Activated T-cell treated with anti-CD3 and anti-CD28 coated beads, Interleukin-2, amount 50 U/mL, for 72 hours (primary cell): ENCODE measurements at places on chromosomes 3 and 15. TPM values are rescaled to one million over a fixed set of nuclear protein-coding genes. Genes with fewer than 3 reads are reported as not detected.

IQCF5 gene
- not detected for total RNA-seq

TRIM42 gene
- total RNA-seq: not detected

SOX2 gene
- total RNA-seq: 0.16 TPM

- DNase-seq: no peak
Measured at GRCh38 chr3:112813723-112814171, 32.9 kb downstream of the CD200R1L start.

DNA sequence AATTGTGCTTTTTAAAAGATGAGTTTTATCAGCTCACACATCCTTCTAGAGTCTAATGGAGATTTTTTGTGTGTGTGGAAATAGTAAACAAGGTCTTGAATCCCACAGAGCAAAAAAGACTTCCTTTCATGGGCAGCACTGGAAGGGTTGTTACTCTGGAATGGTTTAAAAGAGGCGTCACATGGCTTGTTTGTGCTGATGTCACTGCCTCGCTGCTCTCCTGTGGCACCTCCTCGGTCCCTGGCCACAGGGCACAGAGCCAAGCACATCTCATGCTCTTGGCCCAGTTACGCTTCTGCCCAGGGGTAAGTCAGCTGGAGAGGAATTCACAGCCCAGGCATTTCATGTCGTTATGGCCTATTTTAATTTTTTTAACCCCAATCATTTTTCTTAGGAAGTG lies 53.2 kb downstream of the PGPEP1L start:
- DNase-seq: no peak

- DNase-seq: no peak
Measured at GRCh38 chr3:185341616-185342458, 21.1 kb upstream of the MAP3K13 start.

DNA sequence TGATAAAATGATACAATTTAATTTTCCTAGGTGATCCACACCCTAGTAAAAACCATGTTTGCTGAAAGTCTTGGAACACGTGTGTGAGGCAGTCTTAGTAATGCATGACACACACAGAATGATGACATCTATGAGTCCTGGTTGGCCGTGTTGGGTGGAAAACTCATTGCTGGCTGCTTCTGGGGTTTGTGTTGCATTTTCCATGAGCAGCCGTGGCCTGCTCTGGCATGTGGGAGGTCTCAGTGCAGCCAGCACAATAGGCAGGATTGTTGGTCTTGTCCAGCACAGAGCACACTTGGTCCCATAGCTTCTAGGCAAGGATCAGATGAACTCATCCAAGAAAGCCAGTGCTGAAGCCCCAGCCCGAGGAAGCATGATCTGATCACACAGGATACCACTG lies 172.8 kb upstream of the UBE3A start:
- DNase-seq: no peak

- no peak for DNase-seq
Measured at GRCh38 chr15:78392430-78392829, 45.6 kb upstream of the IREB2 start.

- no peak for DNase-seq
Measured at GRCh38 chr3:37715976-37716375, 145.7 kb upstream of the CTDSPL start.
